ENCODE measurements at places on chromosomes 12 and 14. TPM values are rescaled to one million over a fixed set of nuclear protein-coding genes. Genes with fewer than 3 reads are reported as not detected.

DNA sequence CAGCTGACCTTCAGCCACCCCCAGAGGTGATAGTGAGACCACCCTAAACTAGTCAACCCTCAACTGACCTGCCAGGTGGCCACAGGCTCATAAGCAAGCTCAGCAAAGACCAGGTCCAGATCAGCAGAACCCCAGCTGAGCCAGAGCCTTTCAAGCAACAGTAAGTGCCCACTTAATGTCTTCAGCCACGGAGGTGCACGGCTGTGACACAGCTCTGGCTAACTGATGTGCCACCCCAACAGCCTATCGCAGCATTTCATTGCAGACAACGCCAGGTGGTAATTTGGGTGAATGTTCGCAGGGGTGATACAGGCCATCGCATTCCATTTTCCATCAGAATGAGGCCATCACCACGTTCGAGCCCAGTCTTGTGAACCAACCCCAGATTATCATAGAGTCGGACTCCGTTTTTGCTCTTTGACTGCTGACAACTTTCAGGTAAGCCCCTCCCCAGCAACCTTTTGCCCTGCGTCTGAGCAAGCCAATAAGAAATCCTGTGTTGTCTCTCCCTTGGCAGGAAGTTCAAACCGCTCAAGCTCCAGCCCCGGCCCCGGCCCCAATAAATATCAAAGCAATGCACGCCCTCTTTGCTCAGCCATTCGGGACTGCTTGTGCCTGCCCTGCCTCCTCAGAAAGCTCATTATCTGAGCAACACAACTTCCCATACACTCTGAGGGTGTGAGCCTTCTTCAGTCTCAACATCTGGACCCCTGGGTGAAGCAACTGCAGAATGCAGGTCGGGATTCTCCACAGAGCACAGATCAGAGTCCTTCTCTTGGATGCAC is 44.4 kb downstream of the JAG2 start:
- no peak for DNase-seq
- H3K36me3 ChIP-seq: no peaks in the 10 kb centered on the region
- peaks cover 27% of the 10 kb centered on the region for H3K4me1 ChIP-seq
- H3K27me3 ChIP-seq: peaks cover 65% of the 10 kb centered on the region
- H3K4me3 ChIP-seq: no peak overlapping the region

- no peak overlapping the region for H3K27ac ChIP-seq
- peaks cover 5% of the 10 kb centered on the region for H3K36me3 ChIP-seq
- no peak overlapping the region for H3K4me3 ChIP-seq
- H3K4me1 ChIP-seq: no peaks in the 10 kb centered on the region
- H3K27me3 ChIP-seq: no peaks in the 10 kb centered on the region
Measured at GRCh38 chr14:98379830-98380229, 892.2 kb downstream of the BCL11B start.

GRCh38 chr12:103503546-103504480 is 8.0 kb upstream of the C12orf42 start:
- DNase-seq: no peak
- no peaks in the 10 kb centered on the region for H3K4me1 ChIP-seq
- H3K27ac ChIP-seq: no peak overlapping the region
- no peak overlapping the region for H3K4me3 ChIP-seq
- no peaks in the 10 kb centered on the region for H3K36me3 ChIP-seq

- H3K4me1 ChIP-seq: no peaks in the 10 kb centered on the region
- H3K4me3 ChIP-seq: no peak overlapping the region
- DNase-seq: no peak
- H3K27ac ChIP-seq: no peak overlapping the region
- H3K27me3 ChIP-seq: no peaks in the 10 kb centered on the region
Measured at GRCh38 chr12:102388469-102388868, 91.9 kb downstream of the IGF1 start.

DNA sequence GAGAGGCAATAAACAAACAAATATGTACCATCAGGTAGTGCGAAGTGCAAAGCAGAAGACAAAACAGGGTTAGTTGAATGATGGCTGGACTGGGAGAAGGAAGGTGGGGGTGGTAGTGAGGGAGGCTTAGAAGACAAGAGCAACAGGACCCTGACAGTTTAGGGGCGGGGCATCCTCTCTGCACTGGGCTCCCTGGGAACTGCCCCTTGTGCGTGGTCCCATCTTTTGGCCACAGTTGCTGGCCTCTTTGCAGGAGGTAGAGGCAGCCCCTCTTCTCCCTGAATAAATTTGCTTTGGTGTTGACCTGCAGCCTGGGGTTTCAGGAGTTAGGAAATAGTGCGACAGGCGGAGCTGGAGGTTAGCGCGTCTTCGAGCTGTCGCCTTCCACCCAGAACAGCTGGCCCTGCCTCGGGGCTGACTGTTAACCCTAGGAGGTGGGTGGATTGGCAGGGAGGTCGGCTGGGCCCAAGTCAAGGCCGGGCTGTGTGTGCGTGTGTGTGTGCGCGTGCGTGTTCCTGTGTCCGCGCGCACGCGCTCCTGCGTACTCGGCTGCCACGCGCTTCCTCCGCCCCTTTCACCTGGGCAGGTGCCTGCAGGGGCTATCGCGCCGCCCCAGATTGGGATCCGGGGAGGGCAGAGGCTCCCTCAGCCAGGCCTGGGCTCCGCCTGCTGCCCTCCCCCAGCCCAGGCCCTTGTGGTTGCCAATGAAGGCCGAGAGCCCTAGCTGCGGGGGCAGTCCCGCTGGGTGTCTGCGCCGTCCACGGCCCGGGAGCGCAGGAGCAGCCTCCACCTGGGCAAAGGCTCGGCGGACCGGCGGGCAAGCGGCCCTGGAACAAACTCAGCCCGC is 180.8 kb downstream of the ADCK1 start:
- H3K4me3 ChIP-seq: peak overlapping the region; percentile 63
- H3K27me3 ChIP-seq: peaks cover 21% of the 10 kb centered on the region
- DNase-seq: peak; percentile 69

GRCh38 chr12:94174576-94174975 is 26.2 kb downstream of the PLXNC1 start:
- H3K27ac ChIP-seq: no peak overlapping the region
- H3K4me3 ChIP-seq: no peak overlapping the region
- H3K4me1 ChIP-seq: no peaks in the 10 kb centered on the region
- peaks cover 52% of the 10 kb centered on the region for H3K27me3 ChIP-seq
- H3K36me3 ChIP-seq: no peaks in the 10 kb centered on the region
- no peak for DNase-seq

GRCh38 chr12:50980545-50980944 is 28.2 kb downstream of the HIGD1C start:
- H3K36me3 ChIP-seq: no peaks in the 10 kb centered on the region
- H3K27me3 ChIP-seq: no peaks in the 10 kb centered on the region
- H3K4me3 ChIP-seq: no peak overlapping the region
- DNase-seq: no peak
- H3K4me1 ChIP-seq: no peaks in the 10 kb centered on the region

DNA sequence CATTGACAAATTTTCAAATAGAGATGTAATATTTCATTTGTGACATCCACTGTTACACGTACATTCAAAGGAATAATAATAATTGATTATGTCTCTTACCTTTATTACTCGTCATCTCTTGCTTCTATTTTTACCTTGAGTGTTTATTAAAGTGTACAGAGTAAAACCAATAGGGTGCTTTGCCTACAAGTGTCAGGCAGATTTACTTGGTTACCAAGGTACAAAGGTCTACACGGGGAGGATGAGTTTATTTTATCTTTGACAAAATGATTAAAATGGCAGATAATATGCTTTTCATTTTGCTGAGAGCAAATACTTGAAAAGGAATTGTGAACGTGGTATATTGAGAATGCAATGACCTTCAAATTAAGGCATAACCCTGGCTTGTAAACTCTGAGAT is 137.8 kb upstream of the SOX5 start:
- H3K36me3 ChIP-seq: no peaks in the 10 kb centered on the region
- no peaks in the 10 kb centered on the region for H3K4me1 ChIP-seq
- DNase-seq: no peak
- no peaks in the 10 kb centered on the region for H3K27me3 ChIP-seq
- H3K4me3 ChIP-seq: no peak overlapping the region

DNA sequence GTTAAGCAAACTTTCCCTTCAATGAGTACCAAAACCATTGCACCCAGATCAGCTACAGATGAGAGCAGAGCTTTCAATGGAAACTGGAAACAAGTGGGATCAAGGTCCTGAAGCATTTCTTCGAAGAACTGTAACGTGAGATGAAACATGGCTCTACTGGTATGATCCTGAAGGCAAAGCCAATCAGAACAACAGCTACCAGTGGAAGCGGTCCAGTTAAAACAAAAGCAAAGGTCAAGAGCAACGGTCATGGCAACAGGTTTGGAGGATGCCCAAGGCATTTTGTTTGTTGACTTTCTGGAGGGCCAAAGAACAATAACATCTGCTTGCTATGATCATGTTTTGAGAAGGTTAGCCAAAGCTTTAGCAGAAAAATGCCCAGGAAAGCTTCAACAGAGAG is 137.9 kb upstream of the CPSF6 start:
- H3K27ac ChIP-seq: no peak overlapping the region
- H3K36me3 ChIP-seq: no peaks in the 10 kb centered on the region
- H3K27me3 ChIP-seq: no peaks in the 10 kb centered on the region
- H3K4me1 ChIP-seq: no peaks in the 10 kb centered on the region
- no peak for DNase-seq
- H3K4me3 ChIP-seq: no peak overlapping the region

DNA sequence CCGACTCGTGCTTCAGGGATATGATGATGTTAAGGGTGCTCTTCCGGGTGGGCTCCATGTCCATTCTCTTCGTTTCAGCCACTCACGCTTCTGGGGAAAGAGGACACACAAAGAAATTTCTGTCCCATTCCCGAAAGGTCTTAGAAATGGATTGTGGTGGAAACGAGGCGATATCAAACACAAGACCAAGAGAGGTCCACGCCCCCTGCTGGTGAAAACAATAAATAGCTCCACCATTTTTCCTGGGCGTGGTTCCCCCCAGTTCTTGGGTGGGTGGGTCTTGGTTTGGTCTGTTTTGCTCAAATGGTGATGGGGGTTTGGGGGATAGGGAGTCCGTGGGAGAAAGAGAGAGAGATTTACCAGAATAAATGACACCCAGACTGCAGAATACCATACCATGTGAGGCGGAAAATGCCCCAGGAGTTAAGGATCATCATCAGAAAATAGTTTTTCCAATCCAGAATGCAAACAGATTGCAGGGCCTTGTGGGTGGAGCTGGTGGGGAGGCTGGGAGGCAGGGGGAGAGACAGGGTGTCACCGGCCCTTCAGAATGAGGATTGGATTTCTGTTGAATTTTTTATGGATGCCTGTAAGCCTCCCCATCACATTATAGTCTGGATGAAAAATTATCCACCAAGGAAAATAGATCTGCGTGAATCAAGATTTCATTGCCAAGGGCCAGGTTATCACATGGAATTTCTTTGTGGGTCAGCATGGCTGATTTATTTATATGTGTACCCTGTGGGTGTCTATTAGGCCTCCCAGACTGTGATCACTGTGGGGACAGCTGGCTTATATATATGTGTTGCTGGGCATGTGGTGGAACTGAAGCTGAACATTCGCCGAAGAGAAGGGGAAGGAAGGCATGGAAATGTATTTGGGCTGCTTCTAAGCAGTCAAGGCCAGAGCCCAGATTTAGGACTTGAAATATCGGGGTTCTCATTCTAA is 55.8 kb downstream of the SRRM4 start:
- no peak overlapping the region for H3K27ac ChIP-seq
- H3K27me3 ChIP-seq: no peaks in the 10 kb centered on the region
- no peaks in the 10 kb centered on the region for H3K4me1 ChIP-seq
- H3K4me3 ChIP-seq: no peak overlapping the region

GRCh38 chr12:30823156-30823699 is 68.5 kb upstream of the CAPRIN2 start:
- H3K4me3 ChIP-seq: peak overlapping the region; percentile 67
- H3K36me3 ChIP-seq: peaks cover 8% of the 10 kb centered on the region
- DNase-seq: no peak
- no peak overlapping the region for H3K27ac ChIP-seq

DNA sequence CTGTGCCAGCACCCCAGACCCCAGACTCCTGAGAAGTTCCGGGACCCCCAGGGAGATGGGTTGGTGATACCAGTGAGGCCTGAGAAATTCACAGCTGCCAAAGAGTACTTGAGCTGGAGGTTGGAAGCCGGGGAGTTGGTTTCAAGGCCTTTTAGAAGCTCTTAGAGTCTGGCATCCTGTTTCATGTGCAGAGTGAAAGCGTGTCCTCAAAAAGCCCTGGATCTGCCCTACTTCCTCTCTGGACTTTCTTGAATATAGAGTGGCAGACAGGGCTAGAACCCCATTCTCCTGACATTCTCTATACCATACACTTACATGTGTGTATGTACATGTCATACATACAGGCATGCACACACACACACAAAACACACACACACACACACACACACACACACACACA is 31.3 kb upstream of the PPM1A start:
- H3K27me3 ChIP-seq: peaks cover 13% of the 10 kb centered on the region
- H3K4me1 ChIP-seq: no peaks in the 10 kb centered on the region
- H3K36me3 ChIP-seq: no peaks in the 10 kb centered on the region
- DNase-seq: no peak
- H3K4me3 ChIP-seq: no peak overlapping the region

GRCh38 chr14:72582582-72582981 is 311.3 kb downstream of the DPF3 start:
- DNase-seq: no peak
- H3K4me1 ChIP-seq: no peaks in the 10 kb centered on the region
- no peak overlapping the region for H3K27ac ChIP-seq
- peaks cover 87% of the 10 kb centered on the region for H3K27me3 ChIP-seq
- no peak overlapping the region for H3K4me3 ChIP-seq
- H3K36me3 ChIP-seq: no peaks in the 10 kb centered on the region

GRCh38 chr14:32709027-32709426 is 229.7 kb upstream of the NPAS3 start:
- H3K27me3 ChIP-seq: peaks cover 28% of the 10 kb centered on the region
- H3K27ac ChIP-seq: no peak overlapping the region
- DNase-seq: no peak
- H3K4me3 ChIP-seq: no peak overlapping the region
- no peaks in the 10 kb centered on the region for H3K4me1 ChIP-seq
- H3K36me3 ChIP-seq: no peaks in the 10 kb centered on the region

GRCh38 chr12:58176296-58176869 is 235.0 kb downstream of the ATP23 start:
- no peak overlapping the region for H3K27ac ChIP-seq
- no peak overlapping the region for H3K4me3 ChIP-seq
- peak; percentile 6 for DNase-seq
- peaks cover 8% of the 10 kb centered on the region for H3K4me1 ChIP-seq
- no peaks in the 10 kb centered on the region for H3K36me3 ChIP-seq

- H3K36me3 ChIP-seq: peaks cover 6% of the 10 kb centered on the region
- H3K27me3 ChIP-seq: no peaks in the 10 kb centered on the region
- H3K4me3 ChIP-seq: no peak overlapping the region
- DNase-seq: no peak
- no peak overlapping the region for H3K27ac ChIP-seq
- H3K4me1 ChIP-seq: peaks cover 30% of the 10 kb centered on the region
Measured at GRCh38 chr12:10397296-10397695, 7.5 kb upstream of the KLRK1 start.

DNA sequence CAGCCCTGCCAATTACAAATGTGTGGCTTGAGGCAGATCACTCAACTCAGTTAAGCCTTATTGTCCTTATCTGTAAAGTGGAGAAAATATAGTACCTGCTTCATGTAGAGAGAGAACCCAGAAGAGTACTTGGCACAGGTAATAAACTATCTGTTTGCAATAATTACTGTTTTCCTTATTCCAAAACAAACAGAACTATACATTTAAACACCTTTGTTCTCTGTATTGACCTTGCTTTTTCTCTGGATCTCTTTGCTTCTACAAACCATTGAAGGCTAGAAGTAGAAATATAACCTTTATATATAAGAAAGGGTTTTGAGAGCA is 70.8 kb upstream of the SRSF5 start:
- no peaks in the 10 kb centered on the region for H3K27me3 ChIP-seq
- H3K36me3 ChIP-seq: no peaks in the 10 kb centered on the region
- H3K27ac ChIP-seq: no peak overlapping the region

LMNTD1 gene
- total RNA-seq: not detected

SLC22A17 gene
- 0.61 TPM for total RNA-seq

PSMB5 gene
- total RNA-seq: 121 TPM

IFI27 gene
- total RNA-seq: 766 TPM

GALNT16 gene
- 2.5 TPM for total RNA-seq

CELA1 gene
- not detected for total RNA-seq

BEST3 gene
- total RNA-seq: 0.88 TPM

All from Calu3 (cell line).